Activated CD4-positive, alpha-beta T cell treated with anti-CD3 and anti-CD28 coated beads for 24 hours (primary cell): ENCODE measurements at places on chromosomes 3 and 15.
A peak's percentile ranks its signal among the peaks of the same experiment; 100 is the strongest.

DNA sequence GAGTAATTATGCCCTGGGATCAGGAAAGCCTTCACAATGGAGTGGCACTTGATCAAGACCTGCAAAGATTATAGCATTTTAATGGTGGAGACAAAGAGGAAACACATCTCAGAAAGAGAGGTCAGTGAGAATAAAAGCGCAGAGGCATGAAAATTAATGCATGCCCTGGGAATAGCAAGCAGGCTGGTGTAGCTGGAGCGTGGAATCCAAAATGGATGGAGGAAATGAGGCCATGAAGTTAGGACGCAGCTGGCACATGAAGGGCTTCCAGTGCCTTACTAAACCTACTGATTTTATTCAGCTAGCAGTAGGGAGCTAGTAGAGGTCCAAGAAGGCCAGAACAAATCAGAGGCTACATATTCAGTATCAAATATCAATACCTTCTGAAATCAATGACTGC lies 38.1 kb downstream of the TMEM212 start:
- DNase-seq: no peak

DNA sequence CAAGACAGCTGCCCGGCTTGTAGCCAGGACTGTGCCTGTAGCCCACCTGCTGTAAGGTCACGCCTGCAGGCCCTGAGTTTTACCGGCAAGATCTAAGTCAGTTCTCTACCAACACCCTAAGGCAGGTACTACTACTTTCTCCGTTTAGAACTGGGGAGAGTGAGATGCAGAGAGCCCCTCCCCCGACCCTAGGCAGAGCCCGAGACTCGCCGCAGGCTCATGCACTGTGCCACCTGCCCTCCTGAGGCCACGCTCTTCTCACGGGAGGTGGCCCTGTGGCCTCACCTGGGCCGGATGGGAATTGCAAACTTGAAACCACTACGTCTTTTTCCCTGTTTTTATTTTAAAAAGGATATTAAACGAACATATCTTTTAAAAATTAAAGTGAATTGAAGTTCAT lies 36.9 kb upstream of the PCSK6 start:
- DNase-seq: no peak

DNA sequence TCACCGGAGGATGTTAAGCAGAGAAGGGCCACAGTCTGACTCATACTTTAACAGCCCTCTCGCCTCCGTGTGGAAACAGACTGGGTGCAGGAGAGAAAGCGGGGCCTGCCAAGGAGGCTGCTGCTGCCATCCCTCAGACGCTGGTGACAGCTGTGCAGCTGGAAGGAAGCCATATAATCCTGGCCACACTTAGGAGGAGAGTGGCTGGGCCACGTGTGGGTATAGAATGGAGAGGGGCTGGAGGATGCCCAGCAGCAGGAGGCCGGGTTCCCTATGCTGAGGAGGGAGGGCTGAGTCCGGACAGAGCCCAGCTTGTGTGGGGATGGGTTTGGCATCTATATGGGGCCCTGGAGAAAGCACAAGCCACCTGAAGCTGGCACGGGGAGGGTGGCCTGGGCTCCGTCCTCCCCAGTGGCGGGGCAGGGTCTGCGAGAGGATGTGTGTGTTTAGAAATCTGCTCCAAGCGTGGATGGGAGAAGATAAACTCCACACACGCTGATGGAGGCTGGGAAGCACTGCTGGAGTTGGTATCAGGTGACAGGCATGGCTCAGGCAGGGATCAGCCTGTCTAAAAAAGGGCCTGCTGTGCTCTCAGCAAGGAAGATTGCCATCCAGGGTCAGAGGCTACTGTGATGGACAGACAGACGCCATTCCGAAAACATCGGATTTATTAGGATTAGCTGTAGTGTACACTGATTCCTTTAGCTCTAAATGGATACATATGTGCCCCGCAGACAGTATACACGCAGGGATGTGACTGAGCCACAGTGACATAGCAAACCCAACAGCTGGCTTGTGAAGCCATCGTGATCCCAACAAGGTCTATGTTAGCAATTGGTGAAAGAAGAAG lies 15.9 kb downstream of the ABTB1 start:
- no peak for DNase-seq

DNA sequence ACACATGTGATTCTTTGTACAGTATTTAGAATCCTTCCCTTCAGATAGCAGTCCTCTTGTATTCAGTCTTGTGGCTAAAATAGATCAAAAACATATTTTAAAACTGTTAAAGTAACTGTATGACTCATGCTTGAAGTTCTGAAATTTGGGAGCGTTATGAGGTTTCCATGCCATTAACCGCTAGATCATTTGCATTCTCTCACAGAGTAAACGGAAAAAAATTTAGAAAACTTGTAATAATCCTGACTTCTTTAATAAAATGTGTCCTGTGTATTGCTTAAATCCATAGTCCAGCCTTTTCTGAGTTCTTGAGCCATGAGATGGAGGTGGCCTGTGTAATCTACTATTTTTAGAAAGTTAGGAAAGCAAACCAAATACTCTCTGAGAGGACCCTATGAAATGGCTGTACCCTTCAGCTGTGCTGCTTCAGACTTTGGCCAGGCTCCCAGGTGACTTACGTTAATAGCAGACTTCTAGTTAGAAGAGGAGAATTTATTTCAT lies 33.8 kb downstream of the MBNL1 start:
- DNase-seq: no peak

- no peak for DNase-seq
Observed at GRCh38 chr3:16051691-16052090, 122.8 kb upstream of the GALNT15 start.

DNA sequence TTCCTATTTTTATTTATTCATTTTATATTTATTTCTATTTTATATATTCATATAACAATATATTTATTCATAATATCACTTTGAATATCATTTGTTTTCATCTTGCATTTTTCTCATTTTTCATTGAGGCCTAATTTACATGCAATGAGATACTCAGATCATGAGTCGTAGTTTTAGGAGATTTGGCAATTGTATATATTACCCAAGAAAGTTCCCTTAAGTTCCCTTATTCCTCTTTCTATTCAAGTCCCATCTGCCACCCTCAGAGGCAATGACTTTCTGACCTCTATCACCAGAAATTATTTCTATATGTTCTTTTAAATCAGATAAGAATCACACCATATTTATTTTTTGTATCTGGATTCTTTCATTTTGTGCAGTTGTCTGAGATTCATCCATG lies 329.1 kb upstream of the TPRG1 start:
- DNase-seq: no peak

DNA sequence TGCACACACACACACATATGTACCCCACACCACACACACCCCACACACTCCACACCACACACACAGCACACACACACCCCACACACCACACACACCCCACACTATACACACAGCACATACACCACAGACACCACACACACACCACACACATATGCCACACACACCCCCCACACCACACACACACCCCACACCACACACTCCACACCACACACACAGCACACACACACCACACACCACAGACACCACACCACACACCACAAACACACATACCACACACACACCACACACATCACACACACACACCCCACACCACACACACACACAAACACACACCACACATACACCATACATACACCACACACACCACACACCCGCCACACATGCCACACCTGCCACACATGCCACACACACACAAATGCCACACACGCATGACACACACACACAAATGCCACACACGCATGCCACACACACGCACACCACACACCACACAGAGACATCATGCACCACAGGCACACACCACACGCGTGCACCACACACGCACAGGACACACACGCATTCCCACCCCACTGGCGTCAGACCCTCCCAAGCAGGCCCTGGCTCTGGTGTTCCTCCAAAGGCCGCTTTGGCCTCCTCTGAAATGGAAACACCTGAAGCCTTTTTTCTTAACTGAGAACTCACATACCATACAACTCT lies 15.7 kb downstream of the CHST13 start:
- no peak for DNase-seq

DNA sequence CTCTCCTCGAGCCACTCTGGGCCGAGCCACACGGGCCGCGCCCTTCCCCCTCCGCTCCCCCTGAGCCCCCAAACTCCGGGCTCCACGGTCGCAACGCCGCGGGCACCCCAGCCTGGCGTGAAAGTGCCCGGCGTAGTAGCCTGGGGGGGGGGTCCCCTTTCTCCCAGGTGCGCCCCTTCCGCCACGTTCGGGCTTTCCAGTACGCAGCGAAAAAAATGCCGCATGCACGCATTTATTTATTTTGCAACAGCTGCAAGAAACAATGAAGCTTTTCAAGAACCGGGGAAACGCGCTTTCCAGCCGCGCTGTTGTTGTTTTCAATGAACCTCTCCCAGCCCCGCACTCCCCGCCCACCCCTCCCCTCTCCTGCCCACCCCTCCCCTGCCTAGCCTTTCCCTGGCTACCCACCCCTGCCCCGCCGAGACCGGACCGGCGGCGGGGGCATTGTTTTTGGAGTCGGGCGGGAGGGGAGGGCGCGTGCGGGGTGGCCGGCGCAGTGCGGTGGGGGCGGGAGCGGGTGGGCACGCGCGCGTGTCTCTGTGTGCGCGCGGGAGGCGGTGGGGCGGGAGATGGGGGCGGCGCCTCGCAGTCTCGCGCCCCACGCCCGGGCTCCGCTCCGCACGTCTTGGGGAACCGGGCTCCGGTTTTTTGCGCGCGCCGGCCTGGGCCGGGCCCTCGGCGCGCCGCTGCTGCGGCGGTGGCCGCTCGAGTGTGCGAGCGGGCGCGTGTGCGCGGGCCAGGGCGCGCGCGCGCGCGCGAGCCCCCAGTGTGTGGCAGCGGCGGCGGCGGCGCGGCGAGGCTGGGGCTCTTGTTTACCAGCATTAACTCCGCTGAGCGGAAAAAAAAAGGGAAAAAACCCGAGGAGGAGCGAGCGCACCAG lies at the start of gene IGF1R:
Gene IGF1R (plus strand): TSS at position 766 of the 880 bp plus-strand sequence. CDS start 1,043 bp downstream, outside the sequence.
- peak; percentile 79 for DNase-seq

- DNase-seq: no peak
Observed at GRCh38 chr3:13574083-13574797, 25.3 kb downstream of the FBLN2 start.

- no peak for DNase-seq
Observed at GRCh38 chr3:183061391-183062172, 37.7 kb downstream of the MCCC1 start.

DNA sequence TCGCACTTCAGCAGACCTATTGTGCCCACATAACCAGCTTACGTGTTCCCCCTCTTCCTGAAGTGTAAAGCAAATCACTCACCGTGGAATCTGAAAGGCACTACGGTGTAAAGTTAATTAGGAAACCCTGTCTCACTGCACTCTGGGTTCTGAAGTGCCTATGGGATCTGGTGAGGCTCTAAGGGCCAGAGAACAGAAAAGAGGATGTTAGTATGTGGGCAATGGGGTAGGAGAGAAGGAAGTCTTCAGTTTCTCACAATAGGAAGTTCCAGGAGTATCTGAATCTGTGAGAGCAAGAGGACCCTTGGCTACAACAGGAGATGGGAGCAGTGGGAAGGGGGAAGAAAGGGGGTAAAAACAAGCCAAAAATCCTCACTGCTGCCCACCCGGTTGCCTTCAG lies 71.4 kb downstream of the ITGB5 start:
- DNase-seq: no peak

DNA sequence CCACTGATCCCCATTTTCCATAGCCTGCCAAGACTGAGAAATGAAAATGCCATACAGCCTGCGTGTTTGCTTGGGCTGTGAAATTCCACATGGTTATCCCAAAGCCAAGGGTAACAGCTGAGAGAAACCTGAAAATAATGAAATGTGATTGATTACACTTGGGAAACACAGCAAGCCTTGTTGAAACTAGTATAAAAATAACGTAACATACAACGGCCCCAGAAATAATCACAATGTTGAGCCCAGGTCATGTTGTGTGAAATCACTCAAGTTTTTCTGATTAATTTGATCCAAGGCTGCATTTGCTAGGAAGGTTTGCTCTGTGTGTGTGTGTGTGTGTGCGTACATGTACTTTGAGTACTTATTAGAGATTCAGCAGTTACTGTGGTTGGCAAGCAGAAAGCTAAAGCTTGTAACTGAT lies 269.0 kb downstream of the OXSM start:
- DNase-seq: no peak

DNA sequence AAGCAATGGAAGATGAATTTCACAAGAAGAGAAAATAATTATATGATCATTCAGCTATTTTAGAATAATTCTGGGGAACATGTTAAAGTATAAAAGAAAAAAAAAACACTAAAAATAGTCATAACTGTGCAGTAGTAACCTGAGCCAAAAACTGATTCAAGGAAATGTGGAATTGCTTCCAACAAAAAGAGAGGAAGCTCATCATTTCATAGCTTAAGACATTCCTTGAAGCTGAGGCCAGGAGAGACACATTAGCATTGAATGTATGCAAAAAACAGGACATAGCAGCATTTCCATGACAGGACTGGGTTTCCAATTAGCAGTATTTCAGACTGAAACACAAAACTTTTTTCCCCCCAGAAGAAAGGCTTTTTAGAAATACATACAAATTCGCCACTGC lies 27.7 kb upstream of the LRRN1 start:
- DNase-seq: no peak

DNA sequence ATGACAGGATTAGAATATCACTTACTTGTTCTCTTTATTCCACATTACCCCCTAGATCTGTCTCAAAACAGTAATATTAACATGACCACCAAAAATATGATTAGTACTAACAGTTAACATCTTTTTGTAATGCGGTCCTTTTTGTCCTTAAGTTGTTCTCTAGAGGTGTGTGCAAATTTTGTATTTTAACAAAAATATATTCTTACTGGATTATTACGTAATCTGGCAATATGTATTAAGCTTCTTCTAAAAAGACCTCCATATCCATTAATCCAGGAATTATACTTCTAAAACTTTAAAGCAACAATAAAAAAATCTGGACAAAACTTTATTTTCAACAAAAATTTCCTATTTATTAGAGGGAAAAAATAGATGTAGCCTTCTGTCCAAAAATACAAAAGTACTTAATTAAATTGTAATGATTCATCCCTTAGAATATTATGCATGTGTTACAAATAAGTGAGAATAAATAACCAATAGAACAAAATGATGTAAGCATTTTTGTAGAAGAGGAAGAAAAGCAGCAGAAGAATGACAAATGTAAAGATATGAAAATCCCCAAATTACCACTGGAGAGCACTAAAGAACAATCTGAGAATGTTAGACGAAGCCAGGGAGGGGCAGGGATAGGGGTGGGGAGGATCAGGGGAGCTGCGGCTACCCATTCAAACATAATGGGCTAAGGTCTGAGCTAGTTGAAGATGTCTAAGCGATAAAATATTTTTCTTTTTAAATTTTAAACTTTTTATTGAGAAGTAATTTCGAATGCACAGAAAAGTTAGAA lies 945.6 kb downstream of the MCTP2 start:
- no peak for DNase-seq

- no peak for DNase-seq
Observed at GRCh38 chr3:137761099-137761562, 3.0 kb upstream of the SOX14 start.

DNA sequence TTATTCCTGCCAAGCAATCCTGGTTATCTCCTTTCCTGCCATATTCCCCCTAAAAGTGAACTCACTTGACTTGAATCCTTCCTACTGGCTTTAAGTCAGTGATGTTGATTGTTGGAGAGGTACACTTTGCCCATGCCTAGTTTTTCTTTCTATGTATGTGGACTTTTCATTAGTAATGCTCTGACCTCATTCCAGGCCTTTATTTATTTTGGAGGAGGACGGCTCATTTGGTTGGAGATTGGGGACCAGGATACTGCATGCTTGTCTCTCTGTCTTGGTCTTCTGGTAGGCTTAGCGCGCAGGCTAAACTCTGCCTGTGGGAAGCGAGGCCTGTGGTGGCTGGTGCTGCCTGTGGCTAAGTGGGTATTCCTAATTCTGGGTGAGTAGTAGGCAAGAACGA lies 29.1 kb upstream of the MTMR10 start:
- DNase-seq: no peak
